Fibroblast of lung (primary cell): ENCODE measurements at places on chromosomes 5 and 9. TPM values are rescaled to one million over a fixed set of nuclear protein-coding genes. Genes with fewer than 3 reads are reported as not detected.

Gene GADD45G
- total RNA-seq, result 2.3 and 3.5 TPM in 2 replicates

Gene ARHGEF28
- total RNA-seq, result 10.3 and 34.3 TPM in 2 replicates

Gene DRD1
- 2.0 and 2.6 TPM in 2 replicates for total RNA-seq

Gene DOCK8
- total RNA-seq, result under 0.01 TPM in 2 replicates

Gene UGT3A2
- total RNA-seq, result not detected in 2 replicates

Gene WWC1
- 2.5 and 4.9 TPM in 2 replicates for total RNA-seq

Gene WDR38
- total RNA-seq, result not detected in 2 replicates

Gene SLCO6A1
- not detected in 2 replicates for total RNA-seq

Gene CCL19
- total RNA-seq, result not detected in 2 replicates

Gene WNK2
- total RNA-seq, result under 0.01 TPM in 1 of 2 replicates, not detected in the other

Gene EGFL7
- 6.2 and 7.9 TPM in 2 replicates for total RNA-seq

Gene PKD2L2
- total RNA-seq, result 0.26 TPM in 1 of 2 replicates, not detected in the other

Gene LECT2
- total RNA-seq, result not detected in 2 replicates

Gene PCDHGC4
- total RNA-seq, result 1.5 and 3.0 TPM in 2 replicates

Gene HNRNPA0
- 9.4 and 12.8 TPM in 2 replicates for total RNA-seq

Gene MAN1B1
- total RNA-seq, result 63.2 and 96.6 TPM in 2 replicates

Gene POU5F2
- total RNA-seq, result 0.51 and 0.66 TPM in 2 replicates

Gene PCDHA4
- 0.51 and 1.2 TPM in 2 replicates for total RNA-seq

Gene RPL35
- 1,957 and 2,451 TPM in 2 replicates for total RNA-seq

Gene HAND1
- total RNA-seq, result not detected in 2 replicates

Gene SLC45A2
- total RNA-seq, result under 0.01 TPM in 2 replicates

Gene SLC23A1
- not detected in 2 replicates for total RNA-seq

Gene NUTM2F
- not detected in 2 replicates for total RNA-seq

Gene LPAR1
- total RNA-seq, result 146 and 222 TPM in 2 replicates

Gene ATP10B
- not detected in 2 replicates for total RNA-seq

Gene TSPAN17
- 29.0 and 35.2 TPM in 2 replicates for total RNA-seq

Gene EGFLAM
- 0.33 and 3.6 TPM in 2 replicates for total RNA-seq

Gene EDIL3
- 9.2 and 12.1 TPM in 2 replicates for total RNA-seq

Gene LARP1
- total RNA-seq, result 32.4 and 51.0 TPM in 2 replicates

Gene SPINK6
- not detected in 2 replicates for total RNA-seq

Gene PCDHA2
- total RNA-seq, result under 0.01 and 0.33 TPM in 2 replicates

Gene CMYA5
- total RNA-seq, result 4.1 and 7.8 TPM in 2 replicates

Gene C5orf58
- not detected in 2 replicates for total RNA-seq

Gene C9orf153
- total RNA-seq, result 0.17 and 0.51 TPM in 2 replicates

Gene CER1
- not detected in 2 replicates for total RNA-seq

Gene IRX2
- total RNA-seq, result 0.26 and 0.33 TPM in 2 replicates

Gene SLC28A3
- total RNA-seq, result under 0.01 and 0.17 TPM in 2 replicates

Gene OR1K1
- total RNA-seq, result not detected in 2 replicates

Gene KIF24
- 0.51 and 1.2 TPM in 2 replicates for total RNA-seq

Gene HK3
- total RNA-seq, result under 0.01 TPM in 1 of 2 replicates, not detected in the other

Gene ACTL7A
- total RNA-seq, result not detected in 2 replicates

Gene SPARC
- 408 and 448 TPM in 2 replicates for total RNA-seq

Gene CCDC192
- total RNA-seq, result not detected in 2 replicates

Gene BRINP1
- 0.26 and 0.33 TPM in 2 replicates for total RNA-seq

Gene PCDHGA5
- 1.5 and 2.6 TPM in 2 replicates for total RNA-seq

Gene IL4
- not detected in 2 replicates for total RNA-seq

Gene PCDHB11
- 0.77 and 1.7 TPM in 2 replicates for total RNA-seq

Gene CTNND2
- total RNA-seq, result not detected in 2 replicates

Gene EMB
- 2.6 and 11.6 TPM in 2 replicates for total RNA-seq

Gene NEUROG1
- total RNA-seq, result not detected in 2 replicates

Gene TAF11L3
- not detected in 2 replicates for total RNA-seq

Gene FOXD4L4
- total RNA-seq, result 0.26 TPM in 1 of 2 replicates, not detected in the other

Gene SQSTM1
- total RNA-seq, result 1,096 and 1,894 TPM in 2 replicates

Gene SYNPO
- 5.6 and 6.6 TPM in 2 replicates for total RNA-seq

Gene IFNB1
- under 0.01 and 0.17 TPM in 2 replicates for total RNA-seq

Gene MRPS30
- 65.0 and 74.0 TPM in 2 replicates for total RNA-seq

Gene N4BP3
- 0.26 and 0.83 TPM in 2 replicates for total RNA-seq

Gene ZDHHC11
- total RNA-seq, result 2.5 and 2.6 TPM in 2 replicates

Gene GARIN3
- total RNA-seq, result not detected in 2 replicates
